ENCODE measurements at places on chromosomes 12 and 14.

DNA sequence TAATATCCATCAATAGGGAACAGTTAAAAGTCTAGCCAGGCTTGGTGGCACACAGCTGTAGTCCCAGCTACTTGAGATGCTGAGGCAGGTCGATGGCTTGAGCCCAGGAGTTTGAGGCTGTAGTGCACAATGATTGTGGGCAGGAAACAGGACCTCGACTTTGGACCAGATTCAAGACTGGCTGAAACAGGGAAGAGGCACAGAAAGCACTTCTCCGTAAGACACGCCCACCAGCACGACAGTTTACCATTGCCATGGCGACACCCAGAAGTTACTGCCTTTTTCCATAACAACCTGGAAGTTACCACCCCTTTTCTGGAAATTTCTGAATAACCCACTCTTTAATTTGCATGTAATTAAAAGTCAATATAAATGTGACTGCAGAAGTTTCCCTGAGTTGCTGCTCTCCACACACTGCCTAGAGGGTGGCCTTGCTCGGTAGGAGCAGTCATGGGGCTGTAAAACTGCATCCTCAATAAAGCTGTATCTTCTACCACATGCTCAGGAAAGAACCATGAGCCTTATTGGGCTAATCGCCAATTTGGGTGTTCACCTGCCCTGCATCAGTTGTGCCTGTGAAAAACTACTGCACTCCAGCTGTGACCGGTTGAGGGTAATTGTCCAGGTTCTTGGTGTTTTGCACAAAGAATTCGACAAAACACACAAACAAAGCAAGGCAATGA, 4.6 kb upstream of the LRRC23 start:
- DNase-seq = no peak

DNA sequence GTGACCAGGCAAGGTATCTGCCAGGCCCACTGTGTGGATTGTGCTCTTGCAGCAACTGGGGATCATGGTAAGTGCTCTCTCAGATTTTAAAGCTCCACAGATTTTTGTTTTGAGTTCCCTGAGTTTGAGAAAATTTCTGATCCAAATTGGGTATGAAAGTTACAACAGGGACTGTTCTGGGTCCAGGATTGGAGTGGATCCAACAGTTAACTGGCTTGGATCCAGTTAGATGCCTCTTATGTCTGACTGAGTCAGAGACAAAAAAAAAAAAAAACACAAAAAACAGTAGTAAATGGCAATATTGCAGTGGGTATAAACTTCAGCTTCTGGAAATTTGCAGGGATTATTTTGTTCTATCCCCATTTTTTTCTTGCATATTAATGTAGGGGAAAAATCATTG, 598.8 kb downstream of the C12orf50 start:
- no peak for DNase-seq

DNA sequence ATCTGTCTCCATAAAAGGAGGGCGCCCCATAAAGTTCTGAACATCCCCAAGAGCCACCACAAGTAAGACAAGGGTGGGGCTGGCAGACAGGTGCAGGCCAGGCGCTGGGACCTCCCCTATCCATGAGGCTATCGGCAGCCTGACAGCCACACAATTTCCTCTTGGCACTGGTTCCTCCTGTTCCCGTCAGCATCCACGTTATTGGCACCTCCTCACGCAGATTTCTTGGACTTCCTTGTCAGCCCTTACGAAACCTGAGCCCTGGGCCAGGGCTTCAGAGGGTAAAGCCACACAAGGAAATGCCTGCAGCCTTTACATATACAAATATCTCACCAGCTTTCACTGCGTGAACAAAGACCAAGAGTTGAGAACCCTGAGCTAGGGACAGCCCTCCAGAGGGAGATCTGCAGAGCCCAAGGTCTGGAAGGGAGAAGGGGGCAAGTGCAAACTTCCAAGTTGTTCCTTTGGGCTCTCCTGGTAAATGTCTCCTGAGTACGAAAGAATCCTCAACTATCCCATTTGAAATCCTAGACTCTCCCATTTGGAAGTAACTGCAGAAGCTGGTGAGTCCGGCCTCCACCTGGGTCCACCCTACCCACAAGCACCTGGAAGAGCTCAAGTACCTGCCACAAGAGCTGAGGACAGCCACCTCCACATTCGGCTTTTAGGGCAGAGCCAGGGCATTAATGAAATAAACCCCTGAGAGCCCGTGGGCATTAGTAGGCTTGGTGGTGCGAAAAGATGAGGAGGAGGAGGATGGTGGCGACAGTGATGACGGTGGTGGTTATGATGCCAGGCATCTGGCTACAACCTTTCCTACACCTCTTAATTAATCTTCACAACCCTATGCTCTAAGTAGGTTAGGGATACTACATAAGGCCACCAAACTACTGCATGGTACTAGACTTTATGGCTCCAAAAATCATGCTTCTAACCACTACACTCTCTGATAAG, 5.5 kb upstream of the TC2N start:
- DNase-seq = no peak

DNA sequence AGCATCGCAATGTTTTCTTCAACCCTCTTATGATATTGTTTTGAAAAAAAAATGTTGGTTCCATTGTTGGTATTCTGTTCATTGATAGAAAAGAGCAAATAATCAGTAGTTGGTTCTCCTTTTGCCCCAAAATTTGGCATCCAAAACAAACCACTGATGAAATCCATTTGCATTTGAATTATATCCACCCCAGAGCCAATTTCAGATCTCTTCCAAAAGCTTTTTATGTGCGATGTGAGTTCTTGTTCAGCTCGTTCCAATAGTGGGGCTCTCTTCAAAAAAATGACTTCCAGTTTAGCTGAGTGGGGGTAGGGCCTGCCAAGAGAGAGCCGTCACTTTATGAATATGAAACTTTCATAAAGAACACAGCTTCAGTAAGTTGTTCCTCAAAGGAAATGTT, 130.7 kb downstream of the DIO2 start:
- no peak for DNase-seq

- no peak for DNase-seq
Observed at GRCh38 chr14:30450631-30451545, 108.1 kb upstream of the G2E3 start.

- no peak for DNase-seq
Observed at GRCh38 chr14:59274991-59275391, 86.5 kb downstream of the DAAM1 start.

- no peak for DNase-seq
Observed at GRCh38 chr12:8064131-8064530, 2.0 kb downstream of the C3AR1 start.

Data from foreskin melanocyte (primary cell).